Neural crest cell (in vitro differentiated cells): ENCODE measurements at places on chromosomes 4 and X.

DNA sequence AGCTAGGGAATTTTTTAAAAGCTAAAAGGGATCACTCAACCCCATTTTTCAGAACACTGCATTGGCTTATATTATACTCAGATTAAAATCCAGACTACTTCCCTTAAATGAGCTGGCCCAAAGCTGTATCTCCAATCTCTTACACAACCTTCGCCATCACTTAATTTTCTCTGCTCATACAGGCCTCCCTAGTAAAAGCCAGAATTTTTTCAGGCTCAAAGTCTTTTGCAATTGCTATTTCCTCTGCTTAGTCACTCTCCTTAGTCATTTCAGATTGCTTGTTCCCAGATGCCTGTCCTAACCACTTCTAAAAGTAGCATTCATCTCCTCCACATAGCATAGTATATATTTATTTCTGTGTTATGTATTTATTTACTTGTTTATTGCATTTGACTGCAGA lies 1587.9 kb upstream of the ADGRL3 start:
- no peak for DNase-seq

DNA sequence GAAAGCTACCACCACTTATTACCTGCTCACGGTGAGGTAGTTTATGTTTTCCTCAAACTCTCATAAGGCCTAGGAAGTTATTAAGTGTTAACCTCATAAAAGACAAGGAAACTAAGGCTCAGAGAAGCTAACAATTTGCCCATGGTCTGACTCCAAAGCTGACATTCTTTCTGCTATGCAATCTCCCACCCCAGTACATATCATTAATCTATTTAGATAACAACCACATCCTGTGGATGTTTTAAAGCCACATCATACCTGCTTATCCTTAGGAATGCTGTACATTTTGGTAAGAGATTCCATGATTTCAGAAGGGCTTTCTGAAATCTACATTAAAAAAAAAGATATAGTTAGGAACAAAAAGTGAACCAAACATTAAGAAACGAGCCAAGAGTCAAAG lies 55.4 kb downstream of the HUWE1 start:
- DNase-seq: no peak

DNA sequence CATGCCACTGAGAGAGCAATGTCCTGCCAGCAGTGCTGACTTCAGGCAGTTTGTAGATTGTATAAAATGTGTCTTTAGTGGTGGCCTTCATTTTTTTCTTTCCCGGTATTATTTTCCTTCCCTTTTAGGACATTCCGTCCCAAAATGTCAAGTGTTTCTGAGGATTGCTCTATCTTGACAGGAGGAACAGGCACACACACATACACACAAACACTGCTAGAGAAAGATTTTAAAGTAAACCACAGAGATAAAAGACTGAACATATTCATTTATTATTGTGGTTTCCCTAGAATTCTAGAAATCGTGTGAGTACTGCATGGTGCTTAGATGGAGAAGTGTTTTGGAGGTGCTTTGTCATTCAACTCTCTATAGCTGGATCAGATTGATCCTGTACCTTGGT lies 111.9 kb downstream of the GABRB1 start:
- DNase-seq: no peak

DNA sequence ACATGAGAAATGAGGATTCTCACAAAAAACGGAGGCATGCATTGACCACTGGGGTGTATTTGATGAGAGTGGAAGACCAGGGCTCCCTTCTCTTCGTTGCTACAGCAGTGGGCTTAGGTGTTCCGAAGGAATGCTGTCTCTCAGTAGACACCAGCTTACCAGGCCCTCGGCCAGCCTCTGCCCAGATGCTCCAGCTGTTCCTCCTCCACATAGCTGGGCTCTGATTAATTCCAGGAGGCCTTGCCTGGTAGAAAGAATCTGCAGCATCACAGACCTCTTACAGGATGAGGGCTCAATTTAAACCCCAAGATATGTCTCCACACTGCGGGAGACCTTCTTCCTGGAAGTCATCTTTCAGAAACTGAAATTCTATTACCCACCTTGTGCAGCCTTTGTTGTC lies 346.6 kb upstream of the TENM3 start:
- DNase-seq: no peak

DNA sequence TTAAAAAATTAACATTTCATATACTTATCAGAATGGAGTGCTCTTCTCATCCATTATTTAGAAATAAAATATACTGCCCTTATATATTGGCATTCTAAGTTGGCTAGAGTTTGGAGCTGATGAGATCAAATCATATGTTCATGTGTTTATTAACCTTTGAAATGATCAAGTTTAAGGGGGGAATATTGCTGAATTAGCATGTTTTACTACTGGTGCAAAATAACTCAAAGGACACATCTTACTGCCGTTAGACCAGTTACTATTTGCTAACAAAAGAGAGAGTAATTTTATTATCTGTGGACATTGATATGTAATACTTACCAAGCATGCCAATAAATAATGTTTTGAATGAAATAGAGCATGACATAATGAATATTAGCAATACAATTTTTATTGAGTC lies 901.0 kb downstream of the CCSER1 start:
- no peak for DNase-seq

- DNase-seq: peak; percentile 50
These were observed 568 bp downstream of the HTT start for GRCh38 chr4:3074846-3075651.

GRCh38 chr4:20203508-20203907 lies 48.2 kb upstream of the SLIT2 start:
- no peak for DNase-seq

- no peak for DNase-seq
These were observed 300.9 kb downstream of the CHIC1 start for GRCh38 chrX:73863852-73864251.

GRCh38 chrX:15207384-15207783 lies 62.5 kb downstream of the ASB9 start:
- no peak for DNase-seq

DNA sequence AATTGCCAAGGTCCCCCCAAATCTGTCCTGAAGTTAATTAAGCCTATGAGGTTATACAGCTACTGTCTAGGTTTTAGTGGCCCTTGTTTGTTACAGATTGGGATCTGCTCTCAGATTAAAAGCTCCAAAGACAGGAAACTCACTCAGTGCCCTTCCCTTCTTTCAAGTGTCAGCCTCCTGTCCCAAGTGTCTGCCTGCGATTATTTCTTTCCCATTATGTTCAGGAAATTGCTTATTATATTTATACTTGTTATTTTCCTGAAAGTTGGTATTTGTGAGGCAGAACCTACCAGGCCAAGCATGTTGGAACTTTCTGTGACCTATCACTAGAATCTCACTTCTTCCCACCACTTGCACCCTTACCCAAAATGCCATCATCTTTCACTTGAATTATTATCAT lies 173.2 kb downstream of the AREG start:
- no peak for DNase-seq

GRCh38 chr4:143961075-143961474 lies 55.7 kb upstream of the GYPE start:
- DNase-seq: no peak

DNA sequence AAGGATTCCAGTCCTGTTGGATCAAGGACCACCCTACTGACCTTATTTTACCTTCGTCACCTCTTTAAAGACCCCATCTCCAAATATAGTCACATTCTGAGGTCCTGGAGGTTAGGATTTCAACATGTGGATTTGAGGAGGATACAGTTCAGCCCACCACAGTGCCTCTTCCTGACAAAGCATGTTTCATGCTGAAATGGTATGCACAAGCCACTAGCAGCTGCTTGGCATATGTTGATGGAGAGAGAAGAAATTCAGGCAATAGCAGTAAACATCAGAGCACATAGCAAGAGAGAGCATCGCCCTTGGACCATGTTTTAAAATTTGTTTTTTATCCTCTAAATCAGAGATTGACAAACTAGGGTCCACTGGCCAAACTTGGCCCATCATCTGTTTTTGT lies 172.1 kb downstream of the PRKX start:
- no peak for DNase-seq

DNA sequence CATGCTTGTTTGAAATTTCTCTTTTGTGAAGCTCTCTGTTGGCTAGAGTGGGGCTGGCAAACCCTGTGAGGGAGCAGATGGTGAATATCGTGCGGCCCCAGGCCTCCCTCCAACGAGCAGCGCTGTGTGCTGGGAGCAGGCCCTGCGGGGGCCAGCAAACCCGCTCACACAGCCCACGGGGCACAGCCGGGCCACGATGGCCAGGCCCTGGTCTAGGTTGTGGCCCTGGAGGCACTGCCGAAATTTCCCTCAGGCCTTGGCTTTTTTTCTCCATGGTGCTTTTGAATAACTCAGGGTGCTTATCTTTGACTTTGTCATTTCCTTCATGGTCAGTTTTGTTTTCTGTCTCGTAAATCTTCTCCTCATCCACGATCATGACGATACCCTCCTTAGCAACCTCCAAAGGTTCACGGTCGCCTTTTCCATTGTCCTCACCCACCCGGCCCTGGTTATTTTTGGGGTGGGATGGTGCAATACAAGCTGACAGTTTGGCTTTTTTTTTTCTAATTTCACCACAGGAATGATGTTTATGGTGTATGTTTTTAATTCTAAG lies 20.7 kb downstream of the PCGF3 start:
- DNase-seq: no peak

- no peak for DNase-seq
These were observed 690 bp upstream of the NEIL3 start for GRCh38 chr4:177308847-177309521.

- DNase-seq: no peak
These were observed 84.8 kb upstream of the ZNF827 start for GRCh38 chr4:146023334-146023967.

DNA sequence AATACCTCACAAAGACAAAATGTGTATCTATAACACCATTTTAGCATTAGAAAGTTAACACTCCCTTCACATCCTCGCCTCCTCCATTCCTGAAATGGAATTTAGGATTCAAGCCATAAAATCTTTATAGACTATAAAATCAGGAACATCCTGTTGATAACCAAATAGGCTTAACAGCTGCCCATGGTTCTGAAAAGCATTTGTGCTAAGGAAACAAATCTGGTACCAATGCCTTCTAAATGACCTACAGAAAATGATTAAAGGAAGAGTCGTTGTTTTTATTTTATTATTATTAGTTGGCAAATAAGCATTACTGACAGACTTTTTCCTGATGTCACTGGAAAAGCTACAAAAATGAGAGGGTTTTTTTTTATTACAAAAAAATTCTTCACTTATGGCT lies 79.8 kb downstream of the PAPSS1 start:
- DNase-seq: no peak

- DNase-seq: no peak
These were observed 135.9 kb upstream of the SPRY1 start for GRCh38 chr4:123260653-123261052.

GRCh38 chr4:12703036-12703435 lies 781.1 kb downstream of the RAB28 start:
- DNase-seq: no peak

DNA sequence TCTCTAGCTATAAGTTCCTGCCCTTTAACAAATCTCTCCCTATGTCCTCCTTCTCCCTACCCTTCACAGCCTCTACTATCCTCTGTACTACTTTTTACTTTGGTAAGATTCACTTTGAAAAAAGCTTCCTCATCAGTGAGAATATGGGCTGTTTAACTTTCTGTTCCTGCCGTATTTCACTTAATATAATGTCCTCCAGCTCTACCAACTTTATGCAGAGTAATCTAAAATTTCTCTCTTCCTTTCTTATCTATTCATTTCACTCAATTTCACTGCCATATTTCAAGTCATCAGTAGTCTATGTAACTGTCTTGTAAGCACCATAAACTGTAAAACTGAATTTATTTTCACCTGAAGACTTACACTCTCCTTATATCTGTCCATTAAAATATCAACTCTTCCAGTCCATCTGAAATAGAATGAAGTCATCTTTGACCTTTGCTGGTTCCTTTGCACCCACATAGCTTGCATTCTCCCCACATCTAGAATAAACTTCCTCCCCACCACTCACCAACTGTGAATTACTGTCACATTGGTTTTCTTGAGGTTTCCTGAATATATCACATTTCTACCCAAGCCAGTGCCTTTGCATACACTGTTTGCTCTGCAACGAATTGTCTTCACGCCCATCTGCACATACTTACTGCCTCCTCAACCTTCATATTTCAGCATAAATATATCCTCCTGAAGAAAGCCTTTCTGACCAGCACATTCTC lies 54.6 kb downstream of the ARAP2 start:
- DNase-seq: no peak

GRCh38 chr4:67659065-67659464 lies 41.9 kb downstream of the UBA6 start:
- DNase-seq: no peak

DNA sequence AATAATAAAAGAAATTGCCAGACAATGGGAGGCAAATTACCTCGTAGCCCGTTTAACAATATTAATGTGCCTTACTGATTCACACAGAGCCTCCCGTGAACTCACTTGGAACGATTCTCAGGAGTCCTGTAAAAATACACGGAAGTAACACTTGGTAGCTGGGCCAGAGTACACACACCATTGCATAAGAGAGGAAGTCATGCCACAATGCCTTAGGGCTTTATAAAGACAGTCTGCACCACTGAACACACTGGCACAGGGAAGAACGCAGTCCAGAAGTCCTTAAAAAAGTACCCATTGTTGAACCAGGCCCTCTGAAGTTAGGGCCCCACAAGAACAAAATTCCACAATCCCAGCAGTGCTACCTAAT lies 15.1 kb downstream of the SLC2A9 start:
- DNase-seq: no peak

- DNase-seq: no peak
These were observed 14.2 kb downstream of the ZNF185 start for GRCh38 chrX:152912106-152912505.

DNA sequence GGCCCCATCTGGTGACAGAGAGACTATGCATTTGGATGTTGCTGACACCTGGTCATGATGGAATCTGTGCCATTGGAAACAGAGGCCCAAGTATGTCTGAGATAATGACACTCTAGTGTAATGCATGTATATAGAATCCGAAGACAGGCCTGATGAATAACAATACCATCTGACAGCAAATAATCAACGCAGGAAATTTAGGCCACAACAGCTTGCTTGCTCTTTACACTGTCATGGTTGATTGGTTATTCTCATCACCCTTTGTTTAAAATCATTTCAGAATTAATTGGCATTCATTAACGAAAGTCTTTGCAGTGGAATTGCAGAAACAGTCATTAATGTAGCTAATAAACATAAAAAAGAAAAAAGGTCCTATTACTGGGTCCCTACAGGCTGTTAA lies 194.8 kb downstream of the AFF2 start:
- no peak for DNase-seq

DNA sequence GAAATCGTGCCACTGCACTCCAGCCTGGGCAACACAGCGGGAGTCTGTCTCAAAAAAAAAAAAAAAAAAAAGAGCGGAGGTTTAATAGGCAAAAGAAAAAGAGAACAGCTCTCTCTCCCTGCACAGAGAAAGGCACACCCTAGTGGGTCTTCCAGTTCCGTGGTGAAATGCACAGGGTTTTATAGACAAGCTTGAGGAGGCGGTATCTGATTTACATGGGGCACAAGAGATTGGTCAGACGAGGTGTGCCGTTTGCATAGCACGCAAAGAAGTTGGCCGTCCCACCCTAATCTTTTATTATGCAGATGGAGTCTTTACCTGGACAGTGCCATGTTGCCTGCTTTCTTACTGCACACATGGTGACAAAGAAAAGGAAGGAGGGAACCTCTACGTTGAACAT lies 33.5 kb upstream of the REST start:
- no peak for DNase-seq

GRCh38 chr4:65083076-65083475 lies 587.2 kb downstream of the EPHA5 start:
- DNase-seq: no peak

GRCh38 chr4:19675172-19675811 lies 576.4 kb upstream of the SLIT2 start:
- DNase-seq: no peak
